ENCODE measurements at places on chromosomes 7 and 10.

DNA sequence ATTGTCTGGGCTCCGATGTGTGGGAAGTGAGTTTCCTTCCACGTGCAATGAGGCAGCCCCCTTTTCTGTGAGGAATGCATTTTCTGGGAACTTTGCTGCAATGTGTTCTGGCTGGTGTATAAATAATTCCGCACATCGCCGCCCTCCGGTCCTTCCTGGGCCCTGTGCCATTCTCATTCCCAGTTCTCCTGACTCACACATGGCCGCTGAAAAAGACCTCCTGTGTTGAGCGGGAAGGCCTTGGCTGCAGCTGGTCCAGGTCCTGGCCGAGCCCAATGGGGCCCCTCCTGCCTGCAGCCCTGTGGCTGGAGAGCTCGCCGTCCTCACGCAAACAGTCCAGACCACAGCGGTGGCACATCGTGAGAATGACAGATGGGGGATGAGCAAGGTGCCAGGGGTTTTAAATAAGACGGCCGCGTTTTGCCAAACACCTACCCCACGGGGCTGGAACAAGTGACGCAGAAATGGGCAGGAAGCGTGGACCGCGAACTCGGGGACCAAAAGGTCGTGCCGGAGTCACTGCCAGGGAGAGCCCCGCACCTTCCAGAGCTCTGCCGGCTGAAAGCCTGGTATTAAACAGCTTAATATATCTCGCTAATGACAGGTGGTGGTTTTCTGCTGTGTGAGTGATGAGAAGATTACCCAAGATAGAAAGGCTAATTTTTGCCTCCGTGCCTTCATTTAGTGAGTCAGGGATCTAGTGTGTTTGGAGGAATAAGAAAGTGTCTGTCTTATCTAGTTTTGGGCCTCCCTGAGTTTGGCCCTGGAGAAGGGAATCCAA lies 37.0 kb downstream of the FAM20C start:
- no peak for DNase-seq

GRCh38 chr10:16606923-16607322 lies 85.2 kb upstream of the C1QL3 start:
- DNase-seq = no peak

DNA sequence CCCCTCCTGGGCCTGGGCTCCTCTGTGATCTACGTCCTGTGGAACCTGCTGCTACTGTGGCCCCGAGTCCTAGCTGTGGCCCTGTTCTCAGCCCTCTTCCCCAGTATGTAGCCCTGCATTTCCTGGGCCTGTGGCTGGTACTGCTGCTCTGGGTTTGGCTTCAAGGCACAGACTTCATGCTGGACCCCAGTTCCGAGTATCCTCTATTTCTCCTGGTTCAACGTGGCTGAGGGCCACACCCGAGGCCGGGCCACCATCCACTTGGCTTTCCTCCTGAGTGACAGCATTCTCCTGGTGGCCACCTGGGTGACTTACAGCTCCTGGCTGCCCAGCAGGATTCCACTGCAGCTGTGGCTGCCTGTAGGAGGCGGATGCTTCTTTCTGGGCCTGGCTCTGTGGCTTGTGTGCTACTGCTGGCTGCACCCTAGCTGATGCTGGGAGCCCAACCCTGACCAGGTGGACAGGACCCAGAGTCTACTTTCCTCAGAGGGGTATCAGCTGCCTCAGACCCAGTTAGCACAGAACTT lies 37.8 kb upstream of the MMD2 start:
- DNase-seq = no peak

GRCh38 chr10:109205929-109206585 lies 717.3 kb downstream of the XPNPEP1 start:
- DNase-seq = no peak

GRCh38 chr10:18164093-18164492 lies 23.9 kb downstream of the CACNB2 start:
- DNase-seq = no peak

- no peak for DNase-seq
Observed at GRCh38 chr10:71873582-71874211, 22.6 kb upstream of the PSAP start.

GRCh38 chr7:47546171-47546570 lies 35.7 kb downstream of the TNS3 start:
- DNase-seq = no peak

- no peak for DNase-seq
Observed at GRCh38 chr7:55427342-55427741, 62.2 kb downstream of the LANCL2 start.

DNA sequence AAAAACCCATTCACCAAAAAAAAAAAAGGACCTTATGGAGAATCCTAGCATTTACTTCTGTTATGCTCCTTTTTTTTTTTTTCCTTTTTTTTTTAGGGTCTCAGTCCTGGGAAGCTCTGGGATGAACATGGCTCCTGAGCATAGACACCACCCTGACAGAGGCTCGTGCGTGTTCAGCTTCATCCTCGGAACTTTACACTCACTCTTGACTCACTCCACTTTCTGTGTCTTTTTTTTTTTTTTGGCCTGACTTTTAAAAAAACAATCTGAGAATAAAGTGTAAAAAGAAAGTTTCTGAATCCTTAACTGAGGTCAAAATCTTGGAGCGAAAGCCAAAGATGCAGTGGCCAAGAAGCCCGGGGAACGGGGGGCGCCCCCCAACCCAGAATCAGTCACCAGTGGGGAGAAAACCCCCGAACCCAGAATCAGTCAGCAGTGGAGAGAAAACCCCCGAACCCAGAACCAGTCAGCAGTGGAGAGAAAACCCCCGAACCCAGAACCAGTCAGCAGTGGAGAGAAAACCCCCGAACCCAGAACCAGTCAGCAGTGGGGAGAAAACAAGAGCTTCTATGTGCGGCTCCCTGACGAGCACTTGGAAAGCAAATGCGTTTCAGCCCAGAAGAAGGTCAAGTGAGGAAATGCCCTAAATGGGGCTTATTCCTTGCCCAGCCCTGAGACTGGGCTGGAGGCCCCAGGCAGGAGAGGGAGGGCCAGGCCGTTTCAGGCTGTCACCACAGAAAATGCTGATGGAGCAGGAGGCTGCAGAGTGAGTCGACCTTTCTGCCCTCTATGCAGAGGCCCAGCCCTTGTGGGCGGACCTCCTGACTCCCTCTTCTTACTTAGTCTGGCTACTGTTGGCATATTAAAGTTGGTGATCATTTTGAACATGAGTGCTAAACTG lies 19.0 kb upstream of the PFKP start:
- DNase-seq = no peak

- DNase-seq = no peak
Observed at GRCh38 chr10:48551861-48552591, 52.8 kb downstream of the ARHGAP22 start.

DNA sequence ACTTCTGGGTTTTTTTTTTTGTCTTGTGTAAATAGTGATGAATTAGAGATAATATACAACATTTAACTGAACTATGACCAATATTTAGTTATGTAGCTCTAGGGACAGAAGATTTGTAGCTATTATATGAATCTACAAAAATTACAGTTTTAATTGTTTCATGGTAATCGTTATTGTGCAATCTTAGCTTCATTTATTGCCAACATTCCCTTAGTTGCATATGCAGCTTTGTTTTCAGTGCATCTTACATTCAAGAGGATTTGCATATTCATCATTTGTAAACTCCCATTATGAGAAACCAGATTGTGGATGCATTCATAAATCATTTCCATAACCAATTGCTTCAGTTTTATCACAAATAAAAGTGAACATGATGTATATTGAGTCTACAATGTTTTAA lies 68.8 kb downstream of the MALRD1 start:
- DNase-seq = no peak

- DNase-seq = no peak
Observed at GRCh38 chr10:120813085-120813484, 38.1 kb upstream of the WDR11 start.

GRCh38 chr7:157737151-157738065 lies 400.6 kb downstream of the DNAJB6 start:
- DNase-seq = no peak

DNA sequence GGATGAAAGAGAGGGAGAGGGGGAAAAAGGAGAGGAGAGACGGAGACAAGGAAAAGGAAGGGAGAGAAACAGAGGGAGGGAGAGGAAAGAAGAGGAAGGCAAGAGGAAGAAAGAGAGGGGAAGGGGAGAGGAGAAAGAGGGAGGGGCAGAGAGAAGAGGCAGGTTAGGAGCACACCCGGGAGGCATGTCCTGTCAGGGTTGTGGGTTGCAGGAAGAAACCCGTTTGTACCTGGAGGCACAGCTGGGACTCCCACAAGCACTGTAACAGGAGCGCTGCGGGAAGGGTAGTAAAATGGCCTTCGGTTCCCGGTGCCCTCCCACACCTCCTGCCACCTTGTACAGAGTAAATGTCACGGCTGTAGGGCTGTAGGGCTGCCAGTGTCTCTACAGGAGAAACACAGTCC lies 24.7 kb downstream of the FGFR2 start:
- DNase-seq = no peak
